ACHN (cell line): ENCODE measurements at places on chromosomes 11 and 22.

- DNase-seq, result no peak
These were observed 81.7 kb upstream of the PRR5 start for GRCh38 chr22:44620129-44620840.

GRCh38 chr11:102081313-102081712 is 28.9 kb upstream of the YAP1 start:
- no peak for DNase-seq

- DNase-seq, result no peak
These were observed 534.9 kb downstream of the OPCML start for GRCh38 chr11:132997396-132997795.

DNA sequence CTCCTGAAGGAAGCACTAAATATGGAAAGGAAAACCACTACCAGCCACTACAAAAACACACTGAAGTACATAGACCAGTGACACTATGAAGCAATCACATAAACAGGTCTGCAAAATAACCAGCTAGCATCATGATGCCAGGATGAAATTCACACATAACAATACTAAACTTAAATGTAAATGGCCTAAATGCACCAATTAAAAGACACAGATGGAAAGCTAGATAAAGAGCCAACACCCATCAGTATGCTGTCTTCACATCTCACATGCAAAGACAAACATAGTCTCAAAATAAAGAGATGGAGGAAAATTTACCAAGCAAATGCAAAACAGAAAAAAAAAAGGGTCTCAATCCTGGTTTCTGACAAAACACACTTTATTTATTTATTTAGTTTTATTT is 171.7 kb downstream of the TTC28 start:
- no peak for DNase-seq

- no peak for DNase-seq
These were observed 154.3 kb downstream of the MSANTD4 start for GRCh38 chr11:105867742-105868141.

GRCh38 chr11:86688398-86689179 is 16.2 kb upstream of the ME3 start:
- DNase-seq, result peak; percentile 85

DNA sequence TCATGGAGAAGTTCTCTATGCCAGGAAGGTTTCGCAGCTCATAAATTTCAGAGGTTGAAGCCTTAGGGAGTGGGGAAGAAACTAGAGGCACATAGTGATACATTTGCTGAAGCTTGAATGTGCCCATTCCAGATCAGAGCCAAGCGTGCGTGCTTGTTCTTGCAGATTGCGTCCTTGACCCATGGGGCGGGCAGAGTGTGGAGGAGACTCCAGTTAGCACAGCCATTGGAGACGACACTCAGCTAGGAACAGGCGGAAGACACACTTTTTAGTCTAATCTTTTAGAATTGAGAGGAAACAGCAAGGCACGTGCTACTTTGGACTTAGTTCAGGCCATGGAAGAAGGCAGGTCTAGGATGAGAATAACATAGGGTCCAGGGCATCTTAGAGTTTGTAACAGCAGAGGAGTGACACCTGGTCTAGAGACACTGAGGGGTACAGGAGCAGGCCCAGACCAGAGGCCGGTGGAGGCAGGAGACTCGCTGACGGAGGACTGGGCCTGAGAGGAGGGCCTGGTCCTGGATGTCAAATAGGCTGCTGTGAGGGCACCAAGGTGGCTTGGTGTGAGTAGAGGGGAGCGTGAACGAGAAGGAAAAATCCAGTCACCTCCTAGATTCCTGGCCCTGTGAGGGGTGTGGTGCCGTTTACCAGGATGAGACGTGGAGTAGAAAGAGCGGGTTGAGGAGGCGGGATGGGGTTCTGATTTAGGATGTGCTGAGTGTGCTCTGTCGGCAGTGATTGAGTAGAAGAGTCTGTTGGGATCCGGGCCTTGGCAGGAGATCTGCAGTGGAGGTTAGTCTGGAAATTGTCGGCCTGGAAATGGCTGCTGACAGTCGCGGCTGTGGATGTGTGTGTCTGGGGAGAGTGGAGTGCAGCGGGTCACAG is 154.7 kb downstream of the TBC1D22A start:
- DNase-seq, result no peak

DNA sequence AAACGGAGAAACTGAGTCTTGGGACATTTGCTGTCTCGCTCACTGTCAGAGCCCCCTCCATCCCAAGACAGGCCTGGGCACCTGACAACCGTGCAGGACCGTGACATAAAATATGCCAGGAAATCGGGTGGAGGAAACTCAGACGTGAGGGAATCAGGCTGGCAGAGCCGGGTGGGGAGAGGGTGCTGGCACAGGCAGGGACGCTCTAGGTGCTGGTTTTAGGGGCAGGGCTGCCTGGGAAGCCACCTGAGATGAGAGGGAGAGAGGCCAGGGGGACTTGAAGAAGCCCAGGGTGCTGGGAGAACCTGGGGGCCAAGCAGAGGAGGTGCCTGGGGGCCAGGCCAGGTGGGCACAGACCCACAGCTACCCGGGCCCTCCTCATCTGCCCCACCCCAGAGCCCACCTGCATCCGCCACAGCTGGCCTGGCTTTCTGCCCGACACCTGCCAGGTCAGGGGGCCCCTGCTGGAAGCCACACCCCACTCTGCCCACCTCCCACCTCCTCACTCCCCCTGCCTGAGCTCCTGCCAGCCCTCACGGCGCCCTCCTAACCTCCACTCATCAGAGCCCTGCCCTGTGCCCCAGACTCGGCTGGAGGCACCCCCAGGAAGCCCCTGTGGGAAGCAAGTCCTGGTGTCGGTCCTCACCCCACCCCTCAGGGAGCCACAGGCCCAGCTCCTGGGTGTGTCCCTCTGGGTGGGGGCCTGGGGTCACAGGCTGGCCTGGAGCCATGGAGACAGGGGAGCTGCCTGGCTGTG is 27.3 kb upstream of the MUC5AC start:
- DNase-seq, result no peak

- DNase-seq, result no peak
These were observed 36.1 kb downstream of the CLPB start for GRCh38 chr11:72398058-72398758.

DNA sequence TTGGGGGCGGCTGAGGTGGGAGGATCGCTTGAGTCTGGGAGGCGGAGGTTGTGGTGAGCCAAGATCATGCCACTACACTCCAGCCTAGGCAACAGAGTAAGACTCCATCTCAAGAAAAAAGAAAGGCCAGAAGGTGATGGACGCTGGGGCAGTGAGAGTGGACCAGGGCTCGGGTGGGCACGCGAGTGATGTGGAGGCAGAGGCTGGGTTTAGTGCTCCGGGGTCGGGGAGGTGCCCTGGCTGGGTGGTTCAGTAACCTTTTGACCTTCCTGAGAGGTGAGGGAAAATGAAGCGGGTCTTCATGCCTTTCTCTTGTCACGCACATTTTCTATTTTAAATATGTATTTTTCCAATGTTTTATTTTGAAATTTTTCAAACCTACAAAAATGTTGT is 45.1 kb downstream of the ST14 start:
- no peak for DNase-seq
